B cell (primary cell): ENCODE measurements at places on chromosomes 1 and 21.

DNA sequence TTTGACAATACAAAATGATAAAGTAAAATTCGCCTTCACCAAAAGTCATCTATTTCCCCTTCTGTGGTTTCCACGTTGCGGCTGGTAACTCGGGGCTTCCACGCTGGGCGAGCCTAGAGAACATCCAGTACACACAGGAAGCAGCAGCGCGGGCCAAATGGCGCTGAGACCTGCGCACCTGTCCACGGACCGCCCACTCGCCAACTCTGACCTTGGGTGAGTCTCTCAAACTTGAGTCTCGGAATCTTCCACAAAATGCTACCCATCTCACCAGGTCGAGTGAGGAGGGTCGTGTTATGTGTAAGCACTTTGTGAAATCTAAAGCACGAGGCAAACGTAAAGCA lies 820 bp upstream of the TTF2 start:
- peak; percentile 82 for DNase-seq

- DNase-seq: no peak
These were observed 22.6 kb downstream of the PODN start for GRCh38 chr1:53084589-53084971.

- no peak for DNase-seq
These were observed 3.5 kb upstream of the VASH2 start for GRCh38 chr1:212946872-212947271.

DNA sequence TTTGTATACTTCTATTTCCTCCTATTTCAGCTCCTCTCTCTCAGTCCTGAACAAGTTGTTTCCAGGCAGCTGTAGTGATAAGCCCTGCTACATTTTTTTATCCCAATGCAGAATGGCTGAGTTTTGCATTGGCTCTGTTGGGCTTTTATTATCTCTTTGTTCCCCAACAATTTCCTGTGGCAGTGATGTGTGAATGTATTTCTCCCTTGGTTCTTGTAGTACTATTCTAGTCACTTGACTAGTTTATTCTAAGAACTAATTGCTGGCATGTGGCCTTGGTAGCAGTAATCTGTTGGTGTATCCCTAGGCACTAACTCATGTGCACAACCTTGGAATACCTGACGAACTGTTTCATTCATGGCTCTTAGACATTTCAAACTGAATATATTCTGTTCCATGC lies 60.7 kb downstream of the NFASC start:
- DNase-seq: no peak

- DNase-seq: no peak
These were observed 8.2 kb downstream of the UMODL1 start for GRCh38 chr21:42079008-42079938.

DNA sequence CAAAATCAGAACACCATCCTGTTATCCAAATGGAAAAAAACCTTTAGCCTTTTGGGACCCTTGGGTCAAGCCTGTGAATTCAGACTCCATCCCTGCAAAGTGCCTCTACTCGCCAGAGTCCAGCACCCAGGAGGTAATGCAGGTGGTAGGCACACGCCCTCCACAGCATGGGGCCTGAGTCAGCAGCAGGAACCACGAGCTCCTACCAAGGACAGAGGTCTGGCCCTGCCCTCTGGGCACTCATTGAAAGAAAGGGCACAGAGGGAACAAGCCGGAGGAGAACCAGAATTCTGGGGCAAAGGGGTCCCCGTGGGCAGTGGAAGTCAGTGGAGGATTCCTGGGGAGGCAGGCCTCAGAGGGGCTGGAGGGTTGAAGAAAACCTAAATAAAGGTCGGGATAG lies 438.1 kb downstream of the NPHP4 start:
- DNase-seq: no peak
